ELF-1 (cell line): ENCODE measurements at places on chromosomes 2 and 18.
A peak's percentile ranks its signal among the peaks of the same experiment; 100 is the strongest.

DNA sequence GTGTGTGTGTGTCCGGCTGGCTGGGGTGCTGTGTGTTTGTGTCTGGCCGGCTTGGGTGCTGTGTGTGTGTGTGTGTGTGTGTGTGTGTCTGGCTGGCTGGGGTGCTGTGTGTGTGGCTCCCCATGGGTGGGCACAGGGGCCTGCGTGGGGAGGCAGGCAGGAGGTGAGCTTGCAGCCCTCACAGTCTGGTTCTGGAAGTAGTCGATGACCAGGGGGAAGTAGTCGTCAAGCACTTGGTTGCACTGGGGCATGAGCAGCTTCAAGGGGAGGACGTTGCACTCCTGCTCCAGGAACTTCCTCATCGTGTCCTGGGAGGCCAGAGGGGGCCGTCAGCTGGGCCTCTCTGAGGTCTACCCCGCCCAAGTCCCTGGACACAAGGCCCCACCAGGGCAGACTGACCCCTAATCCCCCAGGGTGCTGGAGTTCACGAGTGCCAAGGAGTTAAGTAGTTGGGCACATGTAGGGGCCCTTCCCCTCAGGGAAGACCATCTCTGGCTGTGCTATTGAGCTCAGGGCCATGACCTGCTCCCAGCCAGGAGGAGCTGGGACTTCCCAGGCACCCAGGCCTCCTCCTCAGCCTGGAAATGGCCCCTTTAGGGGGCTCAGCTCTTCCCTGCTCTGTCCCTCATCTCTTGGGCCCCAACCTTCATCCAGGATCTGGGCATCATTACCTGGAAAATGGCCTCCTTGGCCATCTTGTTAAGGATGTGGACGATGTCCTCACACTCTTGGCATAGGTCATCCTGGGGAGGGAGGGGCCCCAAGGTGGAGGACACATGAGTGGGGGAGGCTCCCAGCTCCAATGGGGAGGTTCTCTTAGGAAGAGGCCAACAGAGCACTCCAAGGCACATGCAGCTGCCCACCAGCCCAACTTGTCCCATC, 1.3 kb downstream of the SFTPB start:
- no peak for DNase-seq

GRCh38 chr18:3230401-3231334, 10.9 kb upstream of the MYOM1 start:
- DNase-seq, result no peak

- DNase-seq, result no peak
Observed at GRCh38 chr2:27754831-27755230, 16.7 kb upstream of the MRPL33 start.

GRCh38 chr2:223681125-223681524, 79.0 kb upstream of the SCG2 start:
- DNase-seq, result no peak

GRCh38 chr2:105674859-105675541, 69.7 kb upstream of the NCK2 start:
- no peak for DNase-seq

DNA sequence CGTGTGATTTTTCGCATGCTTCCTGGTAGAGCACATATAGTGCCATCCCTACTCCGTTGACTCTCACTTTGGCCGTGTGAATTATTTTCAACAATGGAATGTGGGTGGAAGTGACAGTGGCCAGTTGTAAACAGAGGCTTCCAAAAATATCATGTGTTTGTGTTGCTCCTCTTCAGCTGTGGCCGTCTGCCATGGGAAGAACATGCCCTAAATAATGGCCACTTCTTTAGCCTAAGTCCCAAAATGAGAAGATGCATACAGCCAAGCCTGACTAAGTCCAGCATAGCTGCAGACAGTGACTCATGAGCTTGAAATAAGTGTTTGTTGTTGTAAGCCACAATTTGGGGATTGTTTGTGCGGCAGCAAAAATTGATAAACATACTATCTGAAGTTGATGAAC, 8.9 kb upstream of the GALNT1 start:
- DNase-seq, result no peak

DNA sequence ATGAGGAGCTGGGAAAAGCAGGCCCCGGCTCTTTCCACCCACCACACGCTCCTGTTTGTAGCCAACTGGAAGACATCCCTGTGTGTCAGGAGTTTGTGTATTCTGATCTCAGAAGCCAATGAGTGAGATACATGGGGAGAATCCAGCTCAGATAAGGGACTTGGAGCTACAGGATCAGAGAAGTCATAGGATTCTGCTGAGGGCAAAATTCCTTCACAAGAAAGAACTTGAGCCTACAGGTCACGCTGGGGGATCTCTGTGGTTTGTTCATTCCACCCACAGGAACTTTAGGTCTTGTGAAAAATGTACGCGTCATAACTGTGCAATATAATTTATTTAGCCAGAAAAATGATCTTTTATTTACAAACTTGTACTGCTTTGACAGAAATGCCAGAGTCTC, 80.1 kb upstream of the SMIM21 start:
- no peak for DNase-seq

- DNase-seq, result peak; percentile 8
Observed at GRCh38 chr18:57352271-57352701, at the start of gene ST8SIA3. TSS of gene ST8SIA3 (plus strand) at chr18:57352557. CDS start at chr18:57352847, 290 bp downstream.

GRCh38 chr2:196176142-196176738, 4.9 kb upstream of the STK17B start:
- DNase-seq, result no peak

- DNase-seq, result no peak
Observed at GRCh38 chr2:144071461-144071860, 448.5 kb downstream of the ZEB2 start.

GRCh38 chr18:361941-362310, 94.1 kb upstream of the THOC1 start:
- DNase-seq, result peak; percentile 79

GRCh38 chr2:101295895-101296294, 12.6 kb downstream of the RNF149 start:
- no peak for DNase-seq

- no peak for DNase-seq
Observed at GRCh38 chr2:151204756-151205155, 56.9 kb downstream of the RBM43 start.

DNA sequence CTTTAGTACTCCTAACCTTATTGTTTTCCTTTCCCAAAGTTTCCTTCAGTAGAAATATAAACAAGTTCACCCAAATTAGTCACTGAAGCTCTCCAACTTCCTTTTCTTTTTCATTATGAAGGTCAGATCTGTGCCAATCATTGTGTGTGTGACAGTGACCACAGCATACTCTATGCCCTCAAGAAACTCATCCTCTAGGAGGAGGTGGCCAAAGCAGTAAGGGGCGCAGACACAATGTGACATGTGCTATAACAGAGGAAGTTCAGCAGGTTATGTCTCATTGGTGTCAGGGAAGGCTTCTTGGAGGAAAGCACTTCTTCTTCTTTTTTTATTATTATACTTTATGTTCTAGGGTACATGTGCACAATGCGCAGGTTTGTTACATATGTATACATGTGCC, 60.0 kb upstream of the PSME4 start:
- DNase-seq, result no peak

DNA sequence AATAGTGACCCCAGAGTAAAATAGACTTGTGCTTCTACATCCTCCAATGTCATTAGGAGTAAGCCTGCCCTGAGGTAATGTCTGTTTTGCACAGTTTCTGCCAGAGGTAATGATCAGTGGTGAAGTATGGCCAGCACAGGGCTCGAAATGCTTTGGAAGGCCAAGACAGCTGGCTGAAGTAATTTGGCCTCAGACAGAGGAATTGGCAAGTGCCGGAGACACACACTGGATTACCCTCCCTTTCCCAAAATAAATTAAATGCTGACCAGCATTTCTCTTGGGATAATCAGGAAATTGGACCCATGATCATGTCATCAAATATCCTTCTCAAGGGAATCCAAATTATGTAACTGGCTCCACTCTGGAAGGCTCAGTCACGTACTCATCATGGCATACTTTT, 379.0 kb upstream of the CHST9 start:
- no peak for DNase-seq

GRCh38 chr2:137838255-137839092, 125.8 kb upstream of the HNMT start:
- DNase-seq, result no peak

- no peak for DNase-seq
Observed at GRCh38 chr2:147076634-147077033, 768.2 kb upstream of the ACVR2A start.

GRCh38 chr18:9535430-9535991, 60.2 kb downstream of the RALBP1 start:
- no peak for DNase-seq

DNA sequence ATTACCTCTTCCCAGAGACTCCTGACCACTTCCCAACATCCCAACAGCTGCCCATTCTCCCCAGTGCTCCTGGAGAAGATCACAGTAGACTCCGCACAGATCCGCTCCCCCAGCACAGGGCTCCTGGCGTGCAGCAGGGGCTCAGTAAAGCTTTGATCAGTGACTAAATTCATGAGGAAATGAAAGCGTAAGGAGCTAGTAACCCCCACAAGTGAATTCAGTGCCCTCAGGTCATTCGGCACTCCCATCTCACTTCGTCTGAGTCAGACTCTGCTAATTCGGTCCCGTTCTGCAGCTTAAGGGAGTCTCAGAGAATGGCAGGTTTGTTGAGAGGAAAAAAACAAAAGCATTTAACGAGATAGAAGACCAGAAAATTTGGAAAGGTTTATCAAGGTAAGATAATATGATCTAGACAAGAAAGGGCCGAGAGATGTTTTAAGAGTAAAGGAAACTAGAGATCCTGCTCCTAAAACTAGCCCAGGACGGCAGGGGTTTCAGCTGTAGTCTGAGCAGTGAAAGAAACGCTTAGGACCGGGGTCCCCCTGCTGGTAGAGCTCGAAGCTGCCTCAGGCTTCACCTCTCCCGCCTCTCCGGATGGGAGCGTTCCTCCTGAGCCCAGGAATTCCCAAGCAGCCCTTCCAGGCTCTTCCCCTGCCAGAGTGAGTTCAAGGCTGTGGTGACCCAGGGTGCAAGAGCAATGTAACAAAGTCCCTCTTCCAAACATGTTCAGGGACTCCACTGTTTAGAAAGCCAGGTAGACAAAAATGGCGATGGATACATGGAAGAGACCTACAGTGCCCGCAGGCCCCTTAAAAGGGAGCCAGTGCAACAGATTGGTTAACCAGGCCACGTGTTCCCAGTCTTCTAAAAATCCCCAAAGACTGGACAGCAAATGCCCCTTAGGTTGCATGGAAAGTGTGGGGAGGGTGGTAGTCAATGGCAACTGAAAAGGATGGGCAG, 127.3 kb downstream of the DNER start:
- DNase-seq, result peak; percentile 92

DNA sequence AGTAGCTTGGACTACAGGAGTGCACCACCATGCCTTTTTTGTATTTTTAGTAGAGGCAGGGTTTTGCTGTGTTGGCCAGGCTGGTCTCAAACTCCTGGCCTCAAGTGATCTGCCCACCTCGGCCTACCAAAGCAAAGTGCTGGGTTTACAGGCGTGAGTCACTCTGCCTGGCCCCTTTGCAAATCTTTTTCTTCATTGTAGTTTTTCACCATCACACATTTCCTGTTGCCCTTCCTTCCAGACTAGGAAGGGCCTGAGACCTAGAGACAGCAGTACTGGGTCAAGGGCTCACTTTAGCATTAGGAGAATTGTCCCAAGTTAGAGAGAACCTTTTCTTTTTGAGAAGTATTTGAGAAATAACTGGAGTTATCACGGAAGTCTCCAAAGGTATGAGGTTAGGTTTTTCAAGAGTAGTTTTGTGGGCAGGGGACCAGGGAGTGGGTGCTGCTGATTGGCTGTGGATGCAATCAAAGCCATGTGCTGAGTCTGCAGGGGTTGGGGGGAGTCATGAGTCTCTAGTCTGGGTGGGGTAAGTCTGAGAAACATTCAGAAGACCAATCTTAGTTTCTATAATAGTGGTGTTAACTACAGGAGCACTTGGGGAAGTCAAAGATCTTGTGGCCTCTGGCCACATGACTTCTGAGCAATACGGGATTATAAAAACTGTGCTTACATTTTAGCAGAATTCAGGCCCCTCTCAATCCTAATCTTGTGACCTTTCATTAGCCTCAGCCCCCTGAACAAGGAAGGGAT, 23.7 kb downstream of the B3GNT2 start:
- no peak for DNase-seq

DNA sequence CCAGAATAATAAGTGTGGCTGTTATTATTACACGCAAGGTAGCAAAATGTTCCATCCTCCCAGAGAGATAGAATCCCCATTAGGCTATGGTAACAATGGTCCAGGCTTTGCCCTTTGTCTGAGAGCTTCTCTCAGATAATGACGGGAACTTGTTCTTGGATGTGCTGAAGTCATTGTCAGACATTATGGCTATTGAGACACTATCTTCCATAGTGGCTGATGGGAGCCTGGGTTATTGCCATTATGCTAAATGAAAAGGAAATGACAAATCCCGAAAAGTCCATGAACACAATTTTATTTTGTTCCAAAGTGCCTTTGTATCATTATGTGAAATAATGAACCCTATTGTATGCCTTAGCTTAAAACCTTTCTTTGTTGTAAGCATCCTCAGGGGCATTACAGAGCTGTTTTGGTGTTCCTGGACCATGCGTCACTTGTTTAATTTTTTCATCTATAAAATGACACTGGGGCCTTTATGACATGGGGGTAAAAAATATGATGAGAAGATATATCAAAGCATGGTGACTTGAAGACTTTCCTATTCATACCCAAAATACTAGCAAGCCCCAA, 218.5 kb downstream of the KCNS3 start:
- no peak for DNase-seq

GRCh38 chr18:37335409-37335736, 230.2 kb downstream of the CELF4 start:
- DNase-seq, result peak; percentile 56

DNA sequence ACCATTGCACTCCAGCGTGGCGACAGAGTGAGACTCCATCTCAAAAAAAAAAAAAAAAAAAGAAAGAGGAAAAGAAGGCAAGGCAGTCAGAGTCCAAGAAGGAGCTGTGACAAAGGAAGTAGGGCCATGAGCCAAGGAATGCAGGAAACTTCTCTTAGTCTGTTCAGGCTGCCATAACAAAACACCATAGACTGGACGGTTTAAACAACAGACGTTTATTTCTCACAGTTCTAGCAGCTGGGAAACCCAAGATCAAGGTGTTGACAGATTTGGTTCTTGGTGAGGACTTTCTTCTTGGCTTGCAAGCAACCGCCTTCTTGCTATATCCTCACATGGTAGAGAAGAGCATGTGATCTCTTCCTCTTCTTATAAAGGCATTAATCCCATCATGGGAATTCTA, 13.1 kb upstream of the SUMO1 start:
- DNase-seq, result no peak

DNA sequence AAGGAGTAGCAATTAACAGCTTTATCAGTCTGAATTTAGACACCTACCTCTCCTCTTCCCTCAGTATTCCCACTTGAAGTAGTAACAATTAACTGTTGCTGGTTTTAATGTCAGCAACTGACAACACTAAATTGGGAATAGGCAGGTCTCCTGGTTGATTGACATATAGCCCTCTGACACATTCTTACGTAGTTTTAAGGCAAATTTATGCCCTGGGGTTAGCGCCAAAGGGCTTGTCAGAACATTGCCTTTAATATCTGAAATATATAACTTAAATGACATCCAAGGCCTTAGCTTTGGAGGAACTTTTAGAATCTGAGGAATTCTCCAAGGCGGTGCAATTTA, 7.4 kb downstream of the ASXL3 start:
- DNase-seq, result no peak
